ENCODE measurements at places on chromosomes 3 and 15. TPM values are rescaled to one million over a fixed set of nuclear protein-coding genes. Genes with fewer than 3 reads are reported as not detected.

Gene CIDEC
- total RNA-seq = 1.1 TPM

Gene CFAP20DC
- 0.18 TPM for total RNA-seq

- no peak for DNase-seq
Observed at GRCh38 chr3:167718582-167718981, 16.1 kb downstream of the PDCD10 start.

Gene GP9
- not detected for total RNA-seq

Gene ACSBG1
- total RNA-seq = 1.6 TPM

Gene CHRM5
- not detected for total RNA-seq

- DNase-seq = no peak
Observed at GRCh38 chr3:81443958-81444357, 317.5 kb downstream of the GBE1 start.

GRCh38 chr3:16511681-16512434 is 1.6 kb downstream of the RFTN1 start:
- DNase-seq = peak; percentile 47

- DNase-seq = no peak
Observed at GRCh38 chr3:50442945-50443579, 60.4 kb downstream of the CACNA2D2 start.

GRCh38 chr3:189727158-189727557 is 96.0 kb downstream of the TP63 start:
- DNase-seq = no peak

- no peak for DNase-seq
Observed at GRCh38 chr15:88242586-88243555, 13.7 kb downstream of the NTRK3 start.

- no peak for DNase-seq
Observed at GRCh38 chr15:101807345-101807945, 4.1 kb downstream of the OR4F6 start.

GRCh38 chr3:56787784-56788256 is 13.9 kb downstream of the ARHGEF3 start:
- no peak for DNase-seq

DNA sequence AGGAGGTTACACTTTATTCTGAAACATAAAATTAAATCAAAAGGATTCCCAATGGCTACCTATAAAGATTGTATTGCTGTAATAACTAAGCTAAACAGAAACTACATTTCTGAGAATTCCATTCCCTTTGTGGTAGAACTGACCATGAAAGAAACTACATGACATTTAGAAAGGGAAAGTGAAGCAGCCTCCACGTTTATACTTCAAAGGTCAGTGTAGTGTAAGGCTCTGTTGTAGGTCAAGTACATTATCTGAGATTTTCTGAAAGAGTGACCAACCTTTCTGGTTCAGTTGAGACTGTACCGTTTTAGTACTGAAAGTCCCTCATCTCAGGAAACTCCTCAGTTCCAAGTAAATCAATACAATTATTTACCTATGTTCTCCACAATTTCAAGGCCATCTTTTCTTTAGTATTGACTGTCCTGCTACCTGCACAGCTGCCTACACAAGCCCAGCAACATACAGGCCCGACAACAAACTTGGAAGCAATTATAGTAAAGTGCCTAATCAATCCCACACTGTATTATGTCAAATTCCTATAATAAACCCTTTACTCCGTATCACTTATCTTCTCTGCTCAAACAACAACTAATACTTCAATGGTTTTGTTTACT is 343.0 kb downstream of the PLOD2 start:
- DNase-seq = no peak

Gene AMOTL2
- 76.2 TPM for total RNA-seq

GRCh38 chr15:91790836-91791235 is 62.7 kb upstream of the SLCO3A1 start:
- peak; percentile 59 for DNase-seq

GRCh38 chr3:18189282-18190050 is 235.7 kb downstream of the SATB1 start:
- DNase-seq = no peak

Gene CASR
- total RNA-seq = 0.08 TPM

Gene PLSCR2
- 2.6 TPM for total RNA-seq

Gene SLC51A
- total RNA-seq = not detected

DNA sequence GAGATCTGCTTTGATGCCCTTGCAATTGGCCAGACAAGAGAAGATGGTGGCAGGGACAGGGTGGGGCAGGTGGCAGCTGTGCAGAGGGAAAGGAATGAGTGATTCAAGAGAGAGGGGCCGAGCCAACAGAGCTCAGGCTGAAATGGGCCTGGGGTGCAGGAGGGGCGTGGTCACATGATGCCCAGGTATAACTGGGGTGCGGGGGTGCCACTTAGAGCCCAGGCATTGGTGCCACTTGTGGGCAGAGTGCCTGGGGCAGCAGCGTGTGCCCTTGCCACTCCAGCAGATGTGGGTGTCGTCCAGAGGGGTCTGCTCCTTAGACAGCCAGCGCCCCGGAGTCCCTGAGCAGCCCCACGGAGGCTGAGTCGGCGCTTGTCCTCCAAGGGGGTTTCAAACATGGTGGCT is 88.7 kb downstream of the PLXNA1 start:
- no peak for DNase-seq

Gene RMDN3
- 34.6 TPM for total RNA-seq

GRCh38 chr3:62795978-62796657 is 79.1 kb downstream of the CADPS start:
- no peak for DNase-seq

DNA sequence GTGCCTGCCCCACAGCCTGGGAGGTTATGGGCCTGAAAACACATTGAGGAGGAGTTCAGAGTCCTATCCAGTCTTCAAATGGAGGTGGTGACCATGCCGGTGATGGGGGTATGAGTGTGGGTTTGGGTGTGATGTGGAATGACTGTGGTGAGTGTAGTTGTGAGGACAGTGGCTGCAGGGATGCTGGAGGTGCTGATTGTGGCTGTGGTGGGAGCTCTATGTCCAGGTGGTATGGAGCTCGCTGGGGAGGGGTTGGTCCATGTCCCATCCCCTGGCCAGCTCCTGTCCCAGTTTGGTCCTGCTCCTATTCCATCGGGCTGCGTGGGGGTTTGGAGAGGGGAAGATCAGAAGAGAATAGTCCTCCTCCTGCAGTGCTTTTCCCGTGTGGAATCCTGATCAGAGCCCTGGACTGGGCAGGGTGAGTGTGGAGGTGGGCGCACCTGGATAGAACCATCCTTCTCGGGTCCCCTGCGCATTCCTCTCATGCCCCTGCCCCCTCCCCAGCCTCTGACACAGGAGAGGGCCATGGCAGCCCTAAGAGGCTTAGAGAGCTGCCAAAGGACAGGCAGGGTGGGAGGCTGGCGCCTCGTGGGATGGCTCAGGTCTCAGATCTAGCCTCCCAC is 23.0 kb upstream of the GOLGA6C start:
- no peak for DNase-seq

- DNase-seq = no peak
Observed at GRCh38 chr3:186988806-186989205, 58.5 kb downstream of the ST6GAL1 start.

DNA sequence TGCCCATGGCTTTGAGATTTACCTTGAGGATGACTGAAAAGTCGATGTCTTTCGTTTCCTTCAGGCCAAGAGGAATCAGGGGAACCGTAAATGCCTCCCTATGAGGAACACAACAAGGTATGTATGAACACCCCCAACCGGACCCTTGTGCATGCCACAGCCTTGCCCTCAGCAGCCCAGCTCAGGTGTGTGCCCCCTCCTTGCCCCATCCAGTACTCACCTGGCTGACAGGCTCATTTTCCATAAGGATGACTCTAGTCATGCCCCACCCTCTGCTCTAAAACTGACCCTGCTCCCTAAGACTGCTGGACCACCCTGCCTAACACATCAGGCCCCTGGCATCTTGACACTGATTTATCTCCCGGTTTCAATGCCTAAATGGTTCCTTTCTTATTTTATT is 270.0 kb downstream of the GOLGA6L6 start:
- DNase-seq = no peak

DNA sequence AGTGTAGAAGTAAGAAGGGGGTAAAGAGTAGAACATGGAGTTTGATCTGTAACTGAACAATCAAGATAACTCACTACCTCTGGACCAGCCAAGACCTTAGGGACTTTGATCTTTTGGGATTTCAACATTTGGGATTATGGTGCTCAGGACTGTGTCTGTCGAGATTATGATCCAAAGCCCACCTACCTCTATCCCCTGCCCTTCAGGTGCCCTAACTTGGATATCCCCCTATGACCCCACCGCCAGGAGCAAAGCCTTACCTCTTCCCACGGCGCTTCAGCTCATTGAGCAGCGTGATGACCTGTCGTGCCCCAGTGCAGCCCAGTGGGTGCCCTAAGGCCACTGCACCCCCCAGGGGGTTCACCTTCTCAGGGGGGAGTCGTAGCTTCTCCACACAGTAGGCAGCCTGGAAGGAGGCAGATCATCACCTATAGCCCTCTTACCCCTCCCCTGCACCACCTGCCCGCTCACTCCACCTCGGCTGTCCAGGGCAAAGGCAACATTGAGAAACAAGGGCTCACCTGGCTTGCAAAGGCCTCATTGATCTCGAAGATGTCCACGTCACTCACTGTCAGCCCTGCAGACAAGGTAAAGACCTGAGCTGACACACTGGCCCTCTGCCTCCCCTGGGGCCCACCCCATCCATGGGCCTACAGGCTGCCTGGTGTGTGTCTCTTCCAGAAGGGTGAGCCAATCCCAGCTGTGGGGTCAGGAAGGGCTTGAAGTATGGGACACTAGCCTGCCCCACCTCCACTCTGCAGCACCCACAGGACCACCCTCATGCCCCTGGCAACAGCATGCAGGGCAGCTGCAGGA is 11.4 kb downstream of the ACAA1 start:
- DNase-seq = peak; percentile 19
